ENCODE measurements at places on chromosomes 4 and X.

GRCh38 chrX:7334253-7334935 is 186.4 kb upstream of the PUDP start:
- peak; percentile 91 for DNase-seq

DNA sequence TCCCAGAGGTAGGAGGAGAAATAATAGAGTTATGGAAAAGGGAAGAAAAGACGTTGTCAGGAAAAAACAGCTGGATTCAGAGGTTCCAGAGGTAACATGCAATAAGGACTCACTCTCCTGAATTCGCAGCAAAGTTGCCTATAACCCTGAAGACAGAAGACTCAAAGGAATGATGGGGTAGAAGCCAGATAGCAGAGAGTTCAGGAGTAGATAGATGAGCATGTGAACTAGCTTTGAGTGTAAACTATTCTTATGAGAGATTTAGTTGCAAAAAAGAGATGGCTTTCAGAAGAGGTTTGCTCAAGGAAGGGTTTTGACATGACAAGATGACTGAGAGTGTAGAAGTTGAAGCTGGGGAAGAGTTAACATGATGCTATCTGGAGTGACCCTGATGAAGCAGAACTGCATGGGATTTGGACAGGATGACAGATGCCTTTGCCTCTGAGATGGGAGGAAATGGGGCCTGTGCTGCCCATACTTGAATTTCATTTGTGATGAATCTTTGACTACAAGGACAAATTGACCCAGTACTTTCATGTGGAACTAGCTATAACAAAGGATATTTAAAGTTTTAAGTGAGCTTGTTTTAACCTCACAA is 73.9 kb downstream of the AMELX start:
- no peak for DNase-seq

- no peak for DNase-seq
Observed at GRCh38 chrX:20143111-20143510, 1.5 kb upstream of the EIF1AX start.

- no peak for DNase-seq
Observed at GRCh38 chr4:159778298-159778697, 675.4 kb downstream of the RAPGEF2 start.

- no peak for DNase-seq
Observed at GRCh38 chrX:153214934-153215333, 35.9 kb downstream of the MAGEA1 start.

DNA sequence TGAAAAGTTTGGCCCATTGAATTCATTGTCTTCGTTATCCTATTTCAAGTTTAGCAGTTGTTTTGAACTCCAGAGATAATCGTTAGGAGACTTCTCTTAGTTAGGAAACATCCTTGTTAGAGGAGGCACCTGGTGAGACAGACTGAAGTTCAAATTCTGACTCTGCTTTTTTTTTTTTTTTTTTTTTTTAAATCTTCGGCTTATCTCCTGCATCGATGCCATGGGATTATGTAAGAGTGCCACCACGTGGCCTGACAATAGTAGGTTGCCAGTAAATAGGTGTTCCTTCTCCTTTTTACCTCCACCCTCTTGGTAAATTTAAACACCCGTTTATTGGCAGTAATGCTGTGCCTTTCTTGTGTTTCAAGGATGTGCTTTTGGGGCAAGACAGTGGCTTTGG is 149.3 kb downstream of the SOWAHB start:
- no peak for DNase-seq

DNA sequence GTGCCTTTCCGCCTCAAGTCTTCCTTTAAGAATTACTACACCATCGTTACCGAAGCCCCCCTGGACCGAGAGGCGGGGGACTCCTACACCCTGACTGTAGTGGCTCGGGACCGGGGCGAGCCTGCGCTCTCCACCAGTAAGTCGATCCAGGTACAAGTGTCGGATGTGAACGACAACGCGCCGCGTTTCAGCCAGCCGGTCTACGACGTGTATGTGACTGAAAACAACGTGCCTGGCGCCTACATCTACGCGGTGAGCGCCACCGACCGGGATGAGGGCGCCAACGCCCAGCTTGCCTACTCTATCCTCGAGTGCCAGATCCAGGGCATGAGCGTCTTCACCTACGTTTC is 2.2 kb downstream of the PCDH10 start:
- DNase-seq: peak; percentile 3

- peak; percentile 42 for DNase-seq
Observed at GRCh38 chrX:19799319-19800182, 87.8 kb downstream of the SH3KBP1 start.

DNA sequence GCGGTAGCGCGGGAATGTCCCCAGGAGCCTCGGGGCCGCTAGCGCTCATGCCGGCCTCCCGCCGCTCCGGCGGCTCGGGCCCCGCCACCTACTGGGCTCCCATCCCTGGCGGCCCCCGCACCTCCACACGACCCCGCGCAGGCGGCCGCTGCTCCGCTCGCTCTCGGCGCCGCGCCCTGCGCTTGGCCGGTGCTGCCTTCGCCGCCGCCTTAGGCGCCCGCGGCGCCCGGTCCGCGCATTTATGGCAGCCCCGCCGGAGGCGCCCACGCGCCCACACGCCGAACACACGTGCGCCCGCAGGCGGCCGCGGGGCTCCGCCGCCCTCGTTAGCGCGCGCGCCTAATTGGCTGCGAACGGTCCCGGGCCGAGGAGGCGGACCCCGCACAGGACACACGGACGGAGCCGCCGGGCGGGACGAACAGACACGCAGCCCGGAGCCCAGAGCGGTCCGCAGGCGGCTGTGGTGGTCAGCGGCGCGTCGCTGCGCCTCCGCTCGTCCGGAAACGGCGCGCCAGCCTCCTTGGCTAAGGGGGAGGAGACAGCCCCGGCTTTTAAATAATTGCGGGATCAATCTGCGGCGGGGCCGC is at the start of gene NKX1-1:
Gene NKX1-1, minus strand, starts transcription at position 49 of the 587 bp plus-strand sequence. Its CDS starts 0 bp downstream, at position 49.
- DNase-seq: no peak

- no peak for DNase-seq
Observed at GRCh38 chr4:29005838-29006237, 1714.3 kb upstream of the PCDH7 start.

- no peak for DNase-seq
Observed at GRCh38 chrX:111090458-111090857, 5.5 kb upstream of the PAK3 start.

- peak; percentile 46 for DNase-seq
Observed at GRCh38 chr4:78693777-78694456, 82.2 kb upstream of the BMP2K start.

DNA sequence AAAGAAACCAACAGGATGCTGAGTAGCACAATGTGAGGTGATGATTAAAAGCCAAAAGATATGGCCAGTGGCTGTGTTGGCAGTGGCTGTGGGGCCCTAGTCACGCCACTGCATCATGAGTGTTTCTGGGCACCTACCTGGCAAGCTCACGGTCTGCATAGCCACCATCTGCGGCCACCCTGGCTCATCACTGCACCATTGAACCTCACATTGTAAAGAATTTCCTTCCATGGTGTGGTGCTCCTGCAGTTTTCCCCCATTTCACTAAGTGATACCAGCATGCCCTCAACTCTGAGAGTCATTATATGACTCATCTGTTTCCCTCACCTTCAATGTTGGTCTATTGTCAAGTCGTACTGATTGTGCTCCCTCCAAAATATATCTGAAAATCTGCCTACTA is 45.5 kb upstream of the CLNK start:
- DNase-seq: no peak

DNA sequence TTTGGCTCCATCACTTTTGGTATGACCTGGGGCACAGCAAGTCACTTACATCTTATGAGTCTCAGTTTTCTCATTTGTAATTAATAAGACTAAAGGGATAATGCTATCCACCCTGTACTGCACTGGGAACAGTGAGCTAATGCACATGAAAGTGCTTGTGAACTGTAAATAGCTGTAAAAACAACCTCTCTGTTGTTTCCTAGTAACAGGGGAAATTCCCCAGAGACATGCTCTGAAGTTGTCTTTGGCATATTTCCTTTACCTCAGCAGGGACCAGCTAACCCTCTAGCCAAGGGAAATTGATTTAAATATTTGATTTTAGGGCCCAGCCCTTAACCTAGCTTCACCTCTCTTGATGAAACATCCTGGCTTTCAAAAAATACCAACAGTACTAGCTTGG is 6.1 kb upstream of the CYSLTR1 start:
- no peak for DNase-seq

GRCh38 chrX:13212191-13212651 is 107.6 kb downstream of the ATXN3L start:
- DNase-seq: peak; percentile 13

- no peak for DNase-seq
Observed at GRCh38 chrX:154010330-154011087, 9.2 kb downstream of the IRAK1 start.

GRCh38 chr4:17578482-17578891 is 1.5 kb downstream of the LAP3 start:
- DNase-seq: no peak

DNA sequence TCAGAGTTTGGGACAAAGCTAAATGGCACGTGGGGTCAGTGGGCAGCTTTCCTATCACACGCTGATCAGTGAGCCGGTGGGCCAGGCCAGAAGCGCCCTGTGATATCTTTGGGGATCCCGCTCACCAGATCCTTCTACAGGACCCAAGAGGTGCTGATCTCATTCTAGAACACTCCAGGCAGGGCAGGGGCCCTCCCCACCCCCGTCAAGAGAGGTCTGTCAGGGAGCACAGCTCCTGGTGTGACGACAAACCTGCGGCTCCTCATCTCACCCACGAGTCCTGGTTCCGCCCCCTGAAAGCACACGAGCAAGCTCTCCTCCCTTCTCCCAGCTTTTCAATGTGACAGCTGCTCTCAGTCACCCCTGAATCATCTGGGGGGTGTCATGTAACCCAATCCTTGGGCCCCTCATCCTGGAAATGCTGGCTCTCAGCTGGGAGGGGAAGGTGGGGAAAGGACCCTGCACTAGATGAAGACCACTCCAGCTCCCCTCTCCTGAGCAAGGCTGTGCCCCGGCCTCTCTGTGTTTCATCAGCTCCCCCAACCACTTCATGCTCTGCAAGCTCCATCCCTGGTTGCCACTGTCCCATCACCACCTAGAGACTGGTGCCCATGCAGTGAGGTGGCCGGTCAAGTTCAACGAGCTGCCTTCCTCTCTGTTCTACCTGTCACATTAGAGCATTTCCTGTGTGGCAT is 4.6 kb downstream of the HCFC1 start:
- DNase-seq: no peak

DNA sequence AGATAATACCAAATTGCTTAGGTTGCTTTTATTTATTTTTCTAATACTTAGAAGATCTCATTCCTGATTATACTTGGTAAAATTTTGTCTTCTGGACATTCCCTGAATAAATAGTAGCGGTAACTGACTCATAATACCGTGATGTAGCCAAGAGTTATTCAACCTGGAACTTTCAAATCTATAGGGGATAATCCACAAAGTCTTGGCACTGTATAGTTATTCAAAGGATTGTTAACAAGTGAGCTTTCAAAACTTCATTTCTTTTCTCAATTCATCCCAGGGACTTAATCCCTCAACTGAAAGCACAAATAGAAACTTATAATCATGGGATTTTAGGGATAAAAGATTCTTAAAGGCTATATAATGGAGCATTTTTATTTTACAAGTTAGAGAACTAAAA is 1383.3 kb downstream of the FAM133A start:
- peak; percentile 41 for DNase-seq

- DNase-seq: peak; percentile 90
Observed at GRCh38 chr4:158020734-158021346, 152.0 kb downstream of the GASK1B start.

DNA sequence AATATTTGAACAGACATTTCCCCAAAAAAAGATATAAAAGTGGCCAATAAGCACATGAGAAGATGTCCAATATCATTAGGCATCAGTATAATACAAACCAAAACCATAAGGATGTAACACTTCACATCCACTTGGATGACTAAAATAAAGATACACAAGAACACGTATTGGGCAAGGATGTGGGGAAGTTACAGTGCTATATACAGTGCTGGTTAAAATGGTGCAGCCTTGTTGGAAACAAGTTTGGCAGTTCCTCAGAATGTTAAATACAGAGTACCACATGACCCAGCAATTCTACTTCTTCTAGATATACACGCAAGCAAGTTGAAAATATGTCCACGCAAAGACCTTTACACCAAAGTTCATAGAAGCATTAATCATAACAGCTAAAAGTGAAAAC is 58.9 kb downstream of the HAUS3 start:
- DNase-seq: no peak

DNA sequence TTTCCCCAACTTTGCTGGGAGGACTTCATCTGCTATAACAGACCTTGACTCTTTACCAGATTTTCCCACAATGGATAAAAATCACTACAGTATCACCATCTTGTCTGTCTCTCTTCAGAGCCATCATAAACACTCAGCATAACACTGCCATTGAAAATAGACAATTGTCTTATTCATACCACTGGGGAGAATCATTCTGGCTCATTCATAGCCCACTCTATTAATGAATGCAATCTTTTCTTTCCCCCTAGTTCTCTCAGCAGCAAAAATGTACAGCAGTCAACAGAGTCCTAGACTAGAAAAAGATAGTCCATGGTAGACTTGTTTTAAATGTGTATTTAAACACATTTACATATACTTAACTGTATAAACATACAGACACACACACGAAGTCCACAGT is 19.2 kb downstream of the SLC9A7 start:
- no peak for DNase-seq

GRCh38 chrX:9475984-9476383 is 11.1 kb downstream of the TBL1X start:
- DNase-seq: no peak

DNA sequence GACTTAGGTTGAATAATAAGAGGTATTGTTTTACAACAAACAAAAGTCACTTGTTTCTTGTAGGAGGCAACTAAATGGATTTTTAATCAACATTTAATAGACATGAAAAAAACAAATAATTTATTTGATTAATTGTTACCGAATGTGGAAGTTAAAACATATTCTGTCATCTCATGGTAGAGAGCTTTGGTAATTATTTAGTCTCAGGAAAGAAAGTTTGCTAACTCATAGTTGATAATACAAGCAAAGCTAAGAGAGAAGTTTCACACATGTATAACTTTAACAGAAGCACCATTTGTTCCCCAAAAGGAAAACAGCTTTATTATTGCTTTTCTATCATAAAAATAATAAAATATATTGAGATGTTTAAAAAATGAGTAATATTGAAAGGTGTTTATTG is 44.9 kb downstream of the GUCY1A1 start:
- no peak for DNase-seq
